Fibroblast of upper back skin (primary cell): ENCODE measurements at places on chromosomes 5 and 9.

GRCh38 chr5:180824630-180825476 lies 22.2 kb upstream of the MGAT1 start:
- DNase-seq: no peak

DNA sequence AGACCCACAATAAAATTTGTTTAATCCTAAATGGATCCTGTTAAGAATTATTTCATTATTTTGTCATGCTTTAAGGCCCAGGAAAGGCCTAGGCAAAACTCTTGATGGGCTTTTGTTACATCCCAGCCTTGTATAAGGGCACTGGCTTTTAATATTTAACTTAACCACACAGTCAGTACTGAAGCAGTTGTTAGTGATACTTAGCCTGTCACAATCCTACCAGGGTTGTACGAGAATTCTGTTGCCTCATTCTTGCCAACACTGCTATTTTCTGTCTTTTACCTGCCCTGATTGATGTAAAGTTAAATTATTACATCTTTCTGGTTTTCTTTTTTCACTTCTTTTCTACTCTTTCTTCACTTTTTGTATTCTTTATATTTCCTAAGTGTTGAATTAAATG lies 10.9 kb downstream of the ZNF169 start:
- DNase-seq: no peak

- DNase-seq: peak; percentile 61
Observed at GRCh38 chr5:77015938-77016569, 14.2 kb upstream of the AGGF1 start.

- DNase-seq: peak; percentile 88
Observed at GRCh38 chr9:129584136-129584535, 36.8 kb downstream of the C9orf50 start.

- DNase-seq: no peak
Observed at GRCh38 chr5:172959824-172960799, 888 bp downstream of the RPL26L1 start.

DNA sequence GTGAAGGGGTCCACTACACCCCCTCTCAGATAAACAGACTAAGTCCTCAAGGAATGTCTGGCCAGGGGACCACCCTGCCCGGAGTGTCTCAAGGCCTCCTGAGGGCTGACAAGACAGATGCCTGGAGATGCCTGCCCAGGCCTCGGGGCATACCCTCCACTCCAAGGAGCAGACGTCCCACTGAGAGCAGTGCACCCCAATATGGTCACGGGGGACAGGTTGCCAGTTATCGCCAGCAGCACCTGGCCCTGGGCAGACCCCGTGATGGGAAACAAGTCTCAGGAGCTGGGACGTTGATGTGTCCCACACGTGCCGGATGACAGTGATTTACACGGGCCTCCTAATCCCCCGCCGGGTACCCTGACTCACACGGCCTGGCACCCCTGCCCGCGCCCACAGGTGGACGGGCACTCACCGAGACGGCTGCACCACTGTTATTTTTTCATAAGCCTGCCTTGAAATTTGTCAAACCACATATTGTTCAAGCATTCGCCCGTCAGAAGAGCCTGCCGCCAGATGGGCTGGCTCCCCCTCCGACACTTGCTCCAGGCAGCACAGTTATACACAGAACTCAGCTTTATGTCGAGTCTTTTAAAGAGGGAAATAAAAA lies 43.9 kb downstream of the BARX1 start:
- DNase-seq: no peak

GRCh38 chr5:64899838-64900237 lies 131.1 kb downstream of the CWC27 start:
- no peak for DNase-seq

DNA sequence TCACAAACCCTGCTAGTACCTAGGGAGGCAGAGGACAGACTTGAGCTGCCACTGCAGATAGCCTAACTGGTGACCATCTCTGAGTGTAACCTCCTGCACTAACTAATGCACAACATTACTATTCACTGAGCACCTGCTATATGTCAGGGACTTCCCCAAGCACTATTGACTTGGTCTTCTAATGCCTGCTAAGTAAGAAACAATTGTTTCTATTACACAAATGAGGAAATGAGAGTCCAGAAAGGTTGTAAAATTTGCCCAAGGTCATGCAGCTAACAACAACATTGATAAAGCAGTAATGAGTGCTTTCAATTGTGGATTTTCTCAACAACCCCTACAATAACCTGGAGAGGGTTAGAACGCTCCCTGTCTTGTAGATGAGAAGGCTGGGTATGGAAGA lies 183.7 kb downstream of the ZNF462 start:
- DNase-seq: no peak

- DNase-seq: peak; percentile 81
Observed at GRCh38 chr9:130448035-130448624, 3.4 kb downstream of the ASS1 start.

DNA sequence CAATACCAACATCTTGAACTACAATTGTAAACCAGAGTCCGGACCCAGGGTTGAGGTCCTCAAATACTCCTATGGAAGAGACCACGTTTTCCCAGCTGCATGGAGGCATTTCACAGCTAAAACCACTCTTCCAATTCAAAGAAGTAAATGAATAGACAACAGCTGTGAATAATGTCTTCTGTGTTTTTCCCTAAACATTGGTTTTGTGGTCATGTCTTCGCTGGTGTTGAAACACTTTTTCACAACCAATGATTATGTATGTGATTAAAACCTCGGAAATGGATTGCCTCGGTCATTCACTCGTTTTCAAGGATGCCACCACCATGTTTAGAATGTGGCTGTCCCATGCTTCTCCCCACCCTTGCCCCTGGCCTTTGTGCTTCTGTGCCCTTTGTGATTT lies 9.4 kb upstream of the TENT4A start:
- peak; percentile 57 for DNase-seq

- no peak for DNase-seq
Observed at GRCh38 chr9:136375096-136375495, 1.6 kb upstream of the CARD9 start.

- peak; percentile 60 for DNase-seq
Observed at GRCh38 chr5:58184910-58185309, 275.0 kb downstream of the PLK2 start.

DNA sequence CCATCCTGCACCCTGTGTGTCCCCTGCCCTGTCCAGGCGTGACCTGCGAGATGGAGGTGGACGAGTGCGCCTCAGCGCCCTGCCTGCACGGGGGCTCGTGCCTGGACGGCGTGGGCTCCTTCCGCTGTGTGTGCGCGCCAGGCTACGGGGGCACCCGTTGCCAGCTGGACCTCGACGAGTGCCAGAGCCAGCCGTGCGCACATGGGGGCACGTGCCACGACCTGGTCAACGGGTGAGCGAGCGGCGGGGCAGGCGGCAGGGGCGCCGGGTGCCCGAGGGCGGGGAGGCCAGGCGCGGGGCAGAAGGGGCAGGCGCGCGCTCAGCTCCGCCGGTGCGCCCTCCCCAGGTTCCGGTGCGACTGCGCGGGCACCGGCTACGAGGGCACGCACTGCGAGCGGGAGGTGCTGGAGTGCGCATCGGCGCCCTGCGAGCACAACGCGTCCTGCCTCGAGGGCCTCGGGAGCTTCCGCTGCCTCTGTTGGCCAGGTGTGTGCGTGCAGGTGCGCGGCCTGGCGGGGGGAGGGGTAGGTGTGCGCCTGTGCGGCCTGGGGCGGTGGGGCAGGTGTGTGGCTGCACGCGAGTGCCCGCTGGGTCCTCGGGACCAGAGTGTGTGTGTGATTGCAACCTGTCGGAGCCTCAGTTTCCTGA lies 10.0 kb downstream of the CRB2 start:
- no peak for DNase-seq

DNA sequence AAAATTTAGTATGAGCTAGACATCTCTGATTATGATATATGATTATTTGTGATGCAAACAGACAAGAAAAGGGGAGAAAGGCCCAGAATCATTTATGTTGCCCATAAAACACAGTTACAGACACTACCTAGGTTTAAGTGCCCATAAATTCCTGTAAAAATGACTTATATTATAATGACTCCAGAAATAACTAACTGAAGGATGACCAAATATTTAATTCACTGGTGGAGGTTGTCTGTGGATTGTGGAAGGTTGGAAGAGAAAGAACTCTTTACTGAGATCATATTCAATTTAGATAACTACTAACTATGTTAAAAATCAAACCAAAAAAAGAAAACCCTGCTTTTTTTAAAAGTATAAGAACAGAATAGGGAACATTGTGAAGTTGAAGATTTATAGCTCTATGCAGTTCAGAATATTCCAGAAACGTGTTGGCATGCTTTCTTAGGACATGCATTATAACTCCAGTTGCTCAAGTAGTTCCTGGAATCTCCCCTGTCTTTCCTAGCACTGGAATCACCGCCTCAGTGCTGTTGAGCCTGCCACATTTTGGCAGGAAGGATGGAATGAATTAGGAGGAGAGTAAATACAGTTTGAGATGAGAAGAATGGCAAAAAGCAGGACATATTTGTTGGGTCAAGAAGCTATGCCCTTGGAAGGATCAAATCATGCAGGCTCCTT lies 72.0 kb upstream of the PAPPA start:
- peak; percentile 63 for DNase-seq

DNA sequence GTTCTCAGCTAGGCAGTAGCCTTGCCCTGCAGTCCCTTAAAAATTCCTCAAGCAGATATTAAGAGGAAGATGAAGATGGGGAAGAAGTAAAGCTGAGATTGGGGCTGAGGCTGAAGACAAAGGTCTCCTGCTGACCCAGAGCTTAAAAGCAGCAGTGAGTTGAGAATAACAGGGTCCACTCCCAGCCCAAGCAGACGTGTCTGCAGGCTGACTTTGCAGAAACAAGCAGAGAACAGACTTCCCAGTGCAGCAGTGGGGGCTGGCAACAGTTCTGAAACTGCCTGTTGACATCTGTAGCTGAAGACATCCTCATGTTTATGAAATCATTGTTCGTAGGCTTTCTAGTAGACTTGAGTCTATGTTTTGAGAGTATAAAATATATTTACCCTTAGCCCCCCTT lies 1.1 kb downstream of the CTXN3 start:
- no peak for DNase-seq

DNA sequence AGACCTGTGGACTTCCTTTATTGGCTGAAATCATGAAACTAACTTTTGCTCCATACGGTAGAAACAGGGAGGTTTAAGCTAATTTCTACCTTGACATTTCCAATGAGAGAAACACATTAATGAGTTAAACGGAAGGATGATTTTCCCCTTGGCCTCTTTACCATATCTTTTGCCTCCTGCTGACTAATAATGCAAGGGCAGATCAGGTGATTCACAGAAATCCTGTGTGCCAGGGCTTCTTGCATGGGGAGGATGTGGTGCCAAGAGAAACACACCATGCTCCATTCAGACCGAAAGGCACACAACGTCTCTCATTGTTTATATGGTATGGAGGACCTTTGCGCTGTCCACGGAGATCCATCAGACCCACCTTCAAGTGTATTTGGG lies 17.4 kb upstream of the PRLR start:
- no peak for DNase-seq

- DNase-seq: peak; percentile 7
Observed at GRCh38 chr9:85900504-85901201, 40.3 kb upstream of the NAA35 start.

DNA sequence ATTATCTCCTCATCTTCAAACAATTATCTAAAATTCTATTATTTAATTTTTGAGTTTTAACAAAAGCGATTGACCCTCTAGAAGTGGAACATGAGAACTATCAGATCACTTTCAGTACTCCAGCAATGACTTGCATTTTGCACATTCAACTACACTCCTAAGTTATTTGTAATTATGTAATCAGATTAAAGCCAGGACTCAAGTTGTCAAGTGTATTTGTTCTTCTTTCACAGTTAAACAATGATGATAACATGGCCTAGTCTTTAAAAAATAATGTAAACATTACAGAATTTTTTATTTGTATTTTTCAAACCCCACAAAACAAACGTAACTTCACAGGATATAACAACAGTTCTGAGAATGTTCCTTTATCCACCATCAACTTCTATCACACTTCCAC lies 2148.9 kb upstream of the ACO1 start:
- no peak for DNase-seq

DNA sequence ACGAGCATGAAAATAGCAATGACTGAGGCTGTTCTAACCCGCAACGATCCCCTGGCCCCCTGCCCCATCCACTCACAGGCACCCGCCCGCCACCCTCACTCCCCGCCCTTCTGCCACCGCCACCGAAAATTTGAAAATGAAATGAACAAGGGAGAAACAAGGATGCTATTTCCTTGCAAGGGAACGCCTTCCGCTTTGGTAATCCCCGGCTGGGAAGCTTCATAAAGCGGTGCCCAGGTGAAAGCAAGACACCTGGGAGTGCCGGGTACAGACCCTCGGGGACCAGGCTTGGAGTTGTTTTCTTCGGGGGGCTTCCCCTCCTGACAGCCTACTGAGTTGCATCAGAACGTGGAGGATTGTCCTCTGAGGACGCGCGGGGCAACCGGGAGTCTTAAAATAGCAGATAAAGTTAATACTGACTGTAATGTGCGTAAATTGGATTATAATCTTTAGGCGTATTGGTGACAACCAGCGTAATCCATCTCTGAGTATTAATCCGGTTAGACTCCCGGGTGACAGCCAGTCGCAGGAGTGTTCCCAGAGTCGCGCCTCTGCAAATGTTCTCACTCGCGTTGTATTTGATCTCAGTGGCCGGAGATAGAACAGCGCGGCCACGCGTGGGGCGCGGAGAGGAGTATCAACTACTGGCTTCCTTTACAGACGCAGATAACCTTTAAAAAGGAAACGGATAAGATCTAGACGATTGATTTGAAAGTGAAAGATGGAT lies 885 bp upstream of the MLLT3 start:
- DNase-seq: no peak

GRCh38 chr5:8057769-8058168 lies 188.8 kb downstream of the MTRR start:
- peak; percentile 64 for DNase-seq

- peak; percentile 94 for DNase-seq
Observed at GRCh38 chr5:154371687-154372086, 74.1 kb upstream of the SAP30L start.

GRCh38 chr9:136054798-136055714 lies 40.0 kb downstream of the NACC2 start:
- DNase-seq: no peak

GRCh38 chr5:6135977-6136376 lies 242.4 kb downstream of the MED10 start:
- no peak for DNase-seq

- no peak for DNase-seq
Observed at GRCh38 chr5:173795601-173796000, 92.5 kb upstream of the CPEB4 start.

GRCh38 chr5:150001660-150002486 lies 1.3 kb downstream of the HMGXB3 start:
- peak; percentile 64 for DNase-seq

DNA sequence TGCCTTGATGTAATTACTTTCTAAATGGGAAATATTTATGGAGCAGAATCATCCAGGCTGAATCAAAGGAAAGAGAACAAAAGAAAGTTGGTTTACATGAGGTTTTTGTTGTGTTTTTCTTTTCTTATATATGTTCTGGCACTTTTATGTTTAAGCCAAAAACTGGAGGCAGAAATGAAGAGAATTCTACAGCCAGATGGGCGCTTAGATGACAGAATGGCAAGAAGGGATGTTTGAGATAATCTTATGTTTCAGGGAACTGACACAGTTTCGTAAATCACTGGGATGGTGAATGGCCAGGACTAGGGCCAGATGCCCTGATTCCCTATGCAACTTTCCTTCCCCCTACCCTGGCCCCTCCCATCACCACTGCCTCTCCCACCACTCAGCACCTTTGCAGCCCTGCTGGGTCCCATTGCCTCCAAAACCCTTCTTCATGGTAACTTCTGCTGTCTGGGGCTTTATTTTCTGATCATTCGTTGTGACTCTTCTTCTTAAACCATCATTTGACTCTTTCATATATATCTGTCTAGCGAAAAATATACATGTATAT lies 111.8 kb downstream of the EFNA5 start:
- no peak for DNase-seq
